DMS153 (cell line): ENCODE measurements at places on chromosomes 7 and 10.
A peak's percentile ranks its signal among the peaks of the same experiment; 100 is the strongest.

GRCh38 chr10:33160151-33160550 lies 174.3 kb downstream of the NRP1 start:
- DNase-seq, result no peak

DNA sequence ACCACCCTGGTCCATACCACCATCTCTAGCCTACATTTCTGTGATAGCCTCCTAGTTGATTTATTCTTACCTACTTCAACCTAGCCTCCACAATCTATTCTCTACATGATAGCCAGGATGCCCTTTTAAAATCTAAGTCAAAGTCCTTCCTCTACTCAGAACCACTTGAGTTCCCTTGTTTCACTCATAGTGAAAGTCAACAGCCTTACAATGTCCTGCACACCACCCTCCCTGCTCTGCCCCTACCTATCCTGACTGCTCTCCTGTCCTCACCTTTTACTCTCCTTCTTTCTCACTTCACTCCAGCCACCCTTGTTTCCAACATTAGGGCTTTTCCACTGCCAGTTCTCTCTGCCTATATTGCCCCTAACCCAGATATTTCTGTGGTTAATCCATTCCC lies 146.7 kb downstream of the GRM3 start:
- DNase-seq, result no peak

DNA sequence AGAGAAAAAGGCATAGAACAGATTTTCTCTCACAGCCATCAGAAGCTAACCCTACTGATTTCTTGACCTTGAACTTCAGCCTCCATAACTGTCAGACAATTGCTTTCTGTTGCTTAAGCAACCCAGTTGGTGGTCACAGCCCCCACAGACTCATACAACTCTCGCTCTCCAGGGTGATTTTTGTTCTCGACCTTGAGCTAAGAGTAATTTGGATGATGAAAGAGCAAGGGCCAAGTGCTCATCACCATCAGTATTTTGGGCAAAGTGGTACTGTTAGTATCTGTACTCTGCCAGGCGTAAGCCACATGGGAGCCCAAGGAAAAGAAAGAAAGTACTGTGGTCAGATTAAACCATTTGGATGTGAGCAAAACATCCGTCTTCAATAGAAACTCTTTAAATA lies 81.9 kb downstream of the AOAH start:
- no peak for DNase-seq

DNA sequence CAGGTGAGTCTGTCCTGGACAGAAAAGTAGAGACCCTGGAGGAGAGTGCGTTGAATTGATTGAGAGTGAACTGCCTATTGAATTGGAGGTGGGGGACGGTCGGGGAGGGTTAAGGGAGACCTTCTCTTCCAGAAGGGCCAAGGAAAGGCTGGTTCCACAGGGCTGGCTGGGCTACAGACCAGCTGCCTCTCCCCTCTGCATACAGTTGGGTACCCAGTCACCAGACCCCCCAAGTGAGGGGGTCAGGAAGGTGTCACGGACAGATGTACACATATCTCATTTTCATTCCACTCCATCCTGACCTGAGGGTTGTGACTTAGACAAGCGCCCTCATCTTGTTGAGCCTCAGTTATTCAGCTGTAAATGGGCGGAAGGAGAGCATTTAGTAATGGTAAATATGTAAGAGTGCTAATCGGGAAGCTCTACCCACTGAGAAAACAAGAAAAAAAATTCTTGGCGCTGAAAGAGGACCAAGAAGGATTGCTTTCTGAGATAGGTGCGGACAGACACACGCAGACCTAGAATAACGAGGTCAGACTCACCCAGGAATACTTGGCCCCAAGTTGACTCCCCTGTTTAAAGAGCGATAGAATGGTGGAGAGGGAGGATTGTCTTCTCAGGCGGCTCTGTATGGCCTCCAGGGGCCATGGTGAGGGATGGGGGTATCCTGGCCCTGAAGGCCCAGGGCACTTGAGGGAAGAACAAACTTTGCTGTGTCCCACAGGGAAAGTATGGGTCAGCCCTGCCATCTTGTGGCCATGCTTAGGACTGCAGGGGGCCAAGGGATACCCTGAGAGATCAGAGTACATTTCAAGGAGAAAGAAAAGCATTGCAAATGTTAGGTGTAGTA lies 7.2 kb upstream of the MBL2 start:
- DNase-seq, result no peak

DNA sequence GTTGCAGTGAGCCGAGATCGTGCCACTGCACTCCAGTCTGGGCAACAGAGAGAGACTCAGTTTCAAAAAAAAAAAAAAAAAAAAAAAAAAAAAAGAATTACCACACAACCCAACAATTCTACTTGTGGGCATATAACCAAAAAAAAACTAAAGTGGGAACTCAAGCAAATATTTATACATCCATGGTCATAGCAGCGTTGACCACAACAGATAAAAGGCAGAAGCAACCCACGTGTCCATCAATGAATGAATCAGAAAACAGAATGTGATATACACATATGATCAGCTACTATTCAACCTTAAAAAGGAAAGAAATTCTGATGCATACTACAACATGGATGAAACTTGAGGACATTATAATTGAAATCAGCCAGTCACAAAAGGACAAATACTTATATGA lies 179.3 kb upstream of the NEBL start:
- no peak for DNase-seq

GRCh38 chr7:116984511-116984910 lies 31.2 kb downstream of the ST7 start:
- no peak for DNase-seq

GRCh38 chr7:143407287-143408251 lies 1.1 kb downstream of the EPHA1 start:
- no peak for DNase-seq

- peak; percentile 2 for DNase-seq
Measured at GRCh38 chr10:3747984-3748383, 37.0 kb downstream of the KLF6 start.
